AG10803 (cell line): ENCODE measurements at places on chromosomes 13 and 19.

DNA sequence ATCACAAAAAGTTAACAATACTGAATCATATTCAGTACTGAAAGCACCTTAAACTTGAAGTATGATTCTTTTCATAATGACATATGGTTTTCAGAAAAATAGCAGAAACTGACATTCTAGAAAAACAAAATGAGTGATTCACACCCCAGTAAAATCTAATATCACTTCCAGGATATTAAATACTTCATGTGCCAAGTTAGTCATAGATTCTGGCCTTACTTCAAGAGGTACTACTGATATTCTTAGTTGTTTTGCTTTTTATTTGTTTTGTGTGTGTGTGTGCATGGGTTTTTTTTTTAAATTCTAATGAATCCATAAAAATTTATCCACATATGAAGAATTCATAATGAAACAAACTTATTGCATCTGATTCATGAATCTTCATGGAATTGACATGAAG lies 207.9 kb upstream of the UFM1 start:
- DNase-seq = no peak

DNA sequence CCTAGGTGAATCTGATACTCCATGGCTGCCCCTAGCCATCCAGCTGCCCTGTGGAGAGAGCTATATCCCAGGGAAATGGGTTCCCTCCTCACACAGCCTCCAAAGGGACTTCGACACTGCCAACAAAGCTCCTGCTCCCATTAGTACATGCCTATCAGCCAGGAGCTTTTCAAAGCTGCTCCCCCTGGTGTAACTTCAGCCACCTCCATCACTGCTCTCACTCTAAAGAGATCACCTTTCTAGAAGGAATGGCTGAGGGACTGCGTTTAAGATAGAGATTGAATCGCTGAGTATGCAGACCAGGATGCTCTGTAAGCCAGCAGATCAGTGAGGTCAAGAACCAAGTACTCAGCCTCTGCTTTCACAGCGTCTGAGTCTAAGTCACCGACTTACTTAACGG lies 213.7 kb downstream of the NALCN start:
- no peak for DNase-seq

DNA sequence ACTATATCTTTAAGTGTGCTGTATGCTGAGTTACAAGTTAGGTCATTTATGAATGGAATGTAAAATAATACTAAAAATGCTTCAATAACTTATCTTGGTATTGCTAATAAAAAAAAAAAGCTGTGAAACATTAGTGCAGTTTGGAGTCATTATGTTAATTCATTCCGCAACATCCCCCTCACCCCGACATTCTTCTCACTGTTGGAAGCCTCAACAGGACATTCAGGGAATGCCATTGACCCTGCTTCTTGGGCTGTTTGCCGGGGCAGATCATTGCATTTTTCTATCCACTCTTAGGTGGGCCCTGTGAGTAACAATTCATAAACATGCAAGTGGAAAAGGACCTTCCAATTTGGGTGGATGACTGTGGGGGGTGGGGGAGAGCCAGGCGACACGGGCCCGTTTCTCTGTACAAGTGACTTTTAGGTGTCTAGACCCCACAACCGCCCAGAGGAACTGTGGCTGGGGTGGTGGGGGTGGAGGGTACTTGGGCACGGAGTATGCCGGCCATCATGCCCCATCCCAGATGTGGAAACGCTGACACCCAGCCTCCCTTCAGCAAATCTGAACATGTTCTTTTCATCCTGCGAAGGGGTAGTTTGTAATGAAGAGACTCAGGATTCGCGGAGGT lies 185.9 kb downstream of the ZNF536 start:
- DNase-seq = no peak

DNA sequence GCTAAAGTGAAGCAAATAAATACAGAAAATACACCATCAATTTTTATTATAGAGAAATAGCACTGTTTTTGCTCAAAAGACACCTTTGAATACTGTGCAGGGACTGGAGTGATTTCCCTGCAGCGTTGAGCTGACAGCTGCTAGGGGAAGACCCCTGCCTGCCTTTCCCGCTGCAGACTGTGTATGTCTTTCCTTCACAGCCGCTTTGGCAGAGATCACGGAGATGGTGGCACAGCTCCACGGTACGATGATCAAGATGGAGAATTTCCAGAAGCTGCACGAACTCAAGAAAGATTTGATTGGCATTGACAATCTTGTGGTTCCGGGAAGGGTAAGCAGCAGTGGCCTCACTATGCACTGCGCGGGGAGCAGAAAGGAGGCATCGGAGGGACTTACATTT lies 141.5 kb downstream of the STK24 start:
- DNase-seq = no peak

GRCh38 chr13:90438576-90438975 lies 908.9 kb upstream of the MIR17HG start:
- DNase-seq = no peak

- DNase-seq = no peak
Measured at GRCh38 chr13:102558029-102558428, 38.8 kb upstream of the TPP2 start.

DNA sequence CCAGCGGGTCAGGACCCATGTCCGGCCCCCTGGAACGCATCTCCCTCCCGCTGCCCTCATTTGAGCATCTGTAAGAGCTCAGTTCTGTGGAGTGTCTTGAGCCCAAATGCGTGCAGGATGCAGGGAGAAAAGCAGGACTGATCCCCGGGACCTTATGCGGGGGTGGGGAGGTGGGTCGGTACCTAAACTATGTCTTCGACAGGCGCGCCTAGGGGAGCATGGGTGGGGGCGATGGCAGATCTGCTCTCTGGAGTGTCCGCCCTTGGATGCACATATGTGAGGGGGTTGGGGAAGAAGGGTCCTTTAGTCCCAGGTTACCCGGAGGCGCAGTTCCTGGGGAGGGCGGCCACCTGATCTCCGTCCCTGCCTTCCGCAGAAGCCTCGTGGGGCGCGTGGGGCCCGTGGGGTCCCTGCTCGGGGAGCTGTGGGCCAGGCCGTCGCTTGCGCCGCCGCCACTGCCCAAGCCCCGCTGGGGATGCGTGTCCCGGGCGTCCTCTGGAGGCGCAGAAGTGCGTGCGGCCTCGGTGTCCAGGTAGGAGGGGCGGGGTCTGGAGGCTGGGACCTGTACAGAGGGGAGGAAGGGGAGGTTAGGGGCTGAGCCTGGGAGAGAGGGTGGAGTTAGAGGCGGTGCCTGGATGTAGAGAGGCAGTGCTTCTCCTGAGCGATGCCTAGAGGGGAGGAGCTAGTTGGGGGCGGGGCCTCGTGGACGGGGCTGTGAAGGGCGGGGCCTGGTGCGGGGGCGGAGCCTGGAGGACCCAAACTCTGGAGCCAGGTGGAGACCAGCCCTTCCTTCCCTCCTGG lies 2.9 kb downstream of the CILP2 start:
- DNase-seq = no peak

- DNase-seq = no peak
Measured at GRCh38 chr19:32630338-32630737, 44.6 kb downstream of the ANKRD27 start.

DNA sequence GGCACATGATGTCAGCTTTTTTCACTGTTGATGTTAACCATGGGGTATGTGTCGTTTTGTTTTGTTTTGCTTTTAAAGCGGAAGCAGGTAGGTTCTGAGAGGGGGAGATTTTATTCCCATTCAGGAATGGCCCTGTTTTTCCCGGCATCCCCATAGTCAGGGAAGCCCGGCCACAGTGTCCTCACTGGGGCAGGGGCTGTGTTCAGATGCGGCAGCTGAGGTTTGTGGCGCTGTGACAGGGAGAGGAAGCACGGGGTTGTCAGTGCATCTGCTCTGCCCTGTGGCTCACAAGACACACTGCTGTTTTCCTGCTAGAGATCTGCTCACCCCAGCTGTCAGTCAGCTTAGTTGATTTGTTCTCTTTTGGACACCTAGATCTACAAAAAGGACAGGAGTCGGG lies 27.6 kb downstream of the ANKRD27 start:
- DNase-seq = no peak

- no peak for DNase-seq
Measured at GRCh38 chr13:46662690-46663089, 109.7 kb downstream of the LRCH1 start.

DNA sequence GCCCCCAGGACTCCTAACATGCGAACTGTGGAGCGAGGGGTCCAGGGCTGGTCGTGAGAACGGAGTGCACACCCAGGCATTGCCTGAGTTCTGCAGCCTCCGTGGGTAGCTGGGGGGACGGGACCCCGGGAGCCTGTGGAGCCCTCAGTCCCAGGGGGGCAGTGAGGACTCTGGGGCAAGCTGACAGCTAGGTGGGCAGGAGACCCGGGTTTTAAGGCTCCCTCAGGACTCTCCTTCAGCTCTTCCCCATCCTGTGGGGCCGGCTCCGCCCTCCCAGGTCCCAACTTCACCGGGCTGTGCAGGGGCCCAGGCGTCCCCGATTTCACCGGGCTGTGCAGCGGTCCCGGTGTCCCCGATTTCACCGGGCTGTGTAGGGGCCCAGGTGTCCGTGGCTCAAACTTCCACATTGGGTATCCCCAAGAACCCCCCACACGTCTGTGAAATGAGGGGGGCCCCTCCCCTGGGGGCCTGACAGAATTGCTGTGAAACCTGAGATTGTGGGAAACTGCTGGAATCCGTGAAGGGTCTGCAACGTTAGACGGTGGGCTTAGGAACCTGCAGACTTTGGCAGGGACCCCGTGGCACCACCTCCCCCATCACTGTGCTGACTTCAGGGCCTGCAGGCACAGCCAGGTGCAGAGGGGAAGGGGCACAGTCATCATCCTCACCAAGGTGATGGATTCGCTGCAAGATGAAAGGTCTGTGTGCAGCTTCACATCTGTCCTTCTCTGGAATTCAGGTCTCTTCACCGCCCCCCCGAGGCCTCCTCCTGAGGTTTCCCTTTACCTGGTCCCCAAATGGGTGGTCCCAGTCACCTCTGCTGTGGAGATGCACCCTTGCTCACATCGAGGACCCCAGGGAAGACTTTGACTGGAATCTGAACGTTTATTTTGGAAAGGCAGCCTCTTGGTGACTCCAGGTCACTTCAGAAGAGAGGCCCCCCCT lies 73.2 kb upstream of the MCF2L start:
- no peak for DNase-seq

GRCh38 chr13:105219651-105220050 lies 1315.8 kb downstream of the EFNB2 start:
- no peak for DNase-seq

DNA sequence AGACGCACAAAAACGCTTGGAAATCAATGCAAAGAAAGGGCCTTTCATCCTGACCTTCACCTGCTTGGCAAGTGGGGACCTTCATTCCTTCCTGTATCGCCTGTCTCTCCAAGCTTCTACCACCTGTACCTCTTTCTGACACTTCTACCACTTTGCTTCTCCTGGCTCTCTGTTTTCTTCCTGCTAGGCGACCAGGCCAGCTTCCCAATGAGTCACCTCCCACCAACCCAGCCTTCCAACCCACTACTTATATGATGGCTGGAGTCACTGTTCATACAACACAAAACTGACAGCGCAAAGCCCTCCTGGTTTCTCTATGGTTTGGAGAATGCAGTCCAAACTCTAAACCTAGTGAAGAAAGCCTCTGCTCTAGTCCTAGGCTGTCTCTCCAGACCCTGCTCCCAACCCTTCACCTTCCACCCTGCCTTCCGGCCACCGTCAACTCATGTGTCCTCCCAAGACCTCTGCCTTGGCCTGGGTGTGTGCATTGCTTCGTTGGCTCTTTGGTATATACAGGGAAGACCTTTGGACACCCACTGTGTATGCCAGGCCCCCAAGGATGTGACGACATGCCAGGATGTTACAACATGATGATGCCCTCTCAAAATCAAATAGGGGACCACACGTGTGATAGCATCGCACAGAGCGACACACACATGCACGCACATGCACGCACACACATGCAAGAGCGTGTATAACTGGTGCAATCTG lies 148.5 kb downstream of the STK24 start:
- DNase-seq = no peak

- no peak for DNase-seq
Measured at GRCh38 chr19:54959840-54960239, 6.3 kb upstream of the NLRP2 start.

DNA sequence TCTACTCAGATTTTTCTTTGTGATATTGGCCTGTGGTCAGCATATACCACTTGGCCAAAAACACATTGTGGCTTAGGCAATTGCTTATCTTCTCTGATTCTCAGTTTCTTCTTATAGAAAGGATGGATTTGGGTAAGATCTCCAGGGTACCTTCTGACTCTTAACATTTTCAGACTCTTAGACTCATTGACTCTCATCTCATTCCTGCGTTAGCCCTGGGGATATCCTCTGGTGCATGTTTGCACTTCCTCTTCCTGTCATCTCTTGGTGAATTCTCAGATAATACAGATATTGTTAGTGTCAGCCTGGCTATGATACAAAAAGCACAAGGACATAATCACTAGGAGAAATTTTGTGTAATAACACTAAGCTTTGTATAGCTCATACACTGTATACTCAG lies 492.5 kb upstream of the GPC6 start:
- no peak for DNase-seq

DNA sequence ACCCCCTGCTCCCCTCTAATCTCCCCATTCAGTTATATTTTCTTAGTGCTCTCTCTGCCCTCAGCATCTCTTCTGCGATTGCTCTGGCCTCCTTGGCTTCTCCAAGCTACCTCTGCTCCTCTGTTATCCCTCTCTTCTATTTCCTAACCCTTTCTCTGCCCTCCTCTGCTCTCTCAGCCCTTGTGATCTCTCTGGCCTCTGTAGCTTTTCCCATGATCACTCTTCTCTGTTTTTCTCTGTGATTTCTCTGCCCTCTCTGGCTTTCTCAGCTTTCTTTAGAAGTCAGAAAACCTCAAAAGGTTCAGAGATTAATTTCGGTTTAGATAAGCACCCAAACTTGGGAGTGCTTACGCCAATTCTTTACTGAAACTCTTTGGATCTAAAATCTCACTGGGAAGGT lies 795.0 kb downstream of the DIAPH3 start:
- DNase-seq = no peak

GRCh38 chr19:11378319-11379189 lies 4.1 kb downstream of the SWSAP1 start:
- DNase-seq = peak; percentile 66

DNA sequence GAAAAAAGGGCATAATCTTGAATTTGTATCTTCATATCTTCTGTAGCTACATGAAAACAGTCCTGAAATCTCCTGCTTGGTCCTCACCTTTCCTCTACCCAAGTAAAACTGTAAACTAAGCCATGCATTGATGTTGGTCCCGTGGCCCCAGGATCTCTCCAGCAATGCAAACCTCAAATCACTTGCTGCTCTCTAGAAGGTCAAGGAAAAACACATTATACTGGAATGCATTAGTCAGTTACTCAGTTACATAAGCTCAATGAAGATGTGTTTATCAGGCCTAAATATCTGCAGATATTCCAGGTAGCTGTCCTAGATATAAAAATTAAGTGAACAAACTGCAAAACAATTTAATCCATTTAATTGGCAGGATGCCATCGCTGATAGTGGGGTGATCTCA lies 261.8 kb downstream of the ABCC4 start:
- peak; percentile 9 for DNase-seq

GRCh38 chr13:28671126-28671792 lies 12.3 kb downstream of the POMP start:
- DNase-seq = no peak

DNA sequence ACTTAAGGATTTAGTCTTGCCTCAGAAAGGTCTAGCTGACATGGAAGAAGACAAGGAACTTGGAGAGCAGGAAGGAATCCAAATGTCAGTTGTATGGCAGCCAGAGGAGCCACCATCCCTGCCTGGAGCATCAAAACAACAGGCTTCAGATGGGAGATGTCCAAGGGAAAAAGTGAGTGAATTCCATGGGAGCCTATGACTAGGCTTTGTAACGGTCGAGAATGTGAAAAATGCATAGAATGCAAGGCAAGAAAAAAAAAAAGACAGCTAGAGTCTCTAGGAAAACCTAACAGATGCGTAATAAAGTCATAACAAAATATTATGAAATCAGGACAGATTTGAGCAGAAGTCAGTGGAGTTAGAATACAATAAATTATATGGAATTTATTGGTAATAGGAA lies 183.7 kb upstream of the LSM14A start:
- DNase-seq = peak; percentile 37

GRCh38 chr19:50537769-50538230 lies 24.1 kb upstream of the ASPDH start:
- peak; percentile 76 for DNase-seq
